ENCODE measurements at places on chromosomes 5 and 9.

- DNase-seq, result no peak
- H3K27me3 ChIP-seq, result no peaks in the 10 kb centered on the region
- H3K27ac ChIP-seq, result no peak overlapping the region
- no peaks in the 10 kb centered on the region for H3K36me3 ChIP-seq
- no peak overlapping the region for H3K4me3 ChIP-seq
- H3K4me1 ChIP-seq, result peaks cover under 1% of the 10 kb centered on the region
Observed at GRCh38 chr5:95878417-95879323, 56.1 kb upstream of the GLRX start.

DNA sequence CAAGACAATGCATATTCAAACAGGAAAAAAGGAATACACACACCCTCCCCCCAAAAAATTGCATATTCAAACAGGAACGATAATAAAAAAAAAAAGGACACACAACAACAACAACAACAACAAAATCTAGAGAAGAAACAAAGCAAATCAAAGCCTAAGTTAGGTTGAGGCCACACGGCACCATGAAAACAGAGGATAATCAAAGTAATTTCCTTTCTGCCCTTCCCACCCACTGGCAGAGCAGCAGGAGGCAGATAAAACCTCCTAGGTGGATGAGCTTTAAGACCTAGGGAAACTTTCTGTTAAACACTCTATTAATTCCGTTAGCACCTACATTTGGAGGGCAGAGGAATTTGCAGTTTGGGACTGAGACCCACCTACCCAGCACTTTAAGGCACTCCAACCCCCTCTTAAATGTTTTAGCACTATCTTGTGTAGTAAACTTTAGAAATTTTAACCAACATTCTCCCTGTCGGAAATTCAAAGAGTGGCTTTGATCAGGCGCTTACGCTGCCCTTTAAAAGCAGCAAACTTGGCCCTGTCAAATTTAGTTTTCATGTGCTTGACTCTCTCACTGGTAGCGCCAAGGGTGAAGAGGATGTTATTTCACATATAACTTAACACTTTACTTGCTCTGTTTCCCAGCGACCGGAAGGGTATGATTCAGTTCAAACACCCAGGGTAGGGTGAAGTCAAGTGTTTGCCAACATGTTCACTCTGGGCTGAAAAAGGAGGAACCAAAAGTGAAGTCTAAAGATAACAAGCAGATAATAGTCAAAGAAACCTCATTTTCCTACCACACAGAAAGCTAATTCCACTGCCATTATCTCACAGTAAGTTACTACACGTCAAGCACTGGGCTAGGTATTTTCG, 9.2 kb downstream of the ENC1 start:
- DNase-seq, result no peak
- H3K36me3 ChIP-seq, result peaks cover 71% of the 10 kb centered on the region
- H3K27ac ChIP-seq, result peak overlapping the region; percentile 93
- peaks cover 43% of the 10 kb centered on the region for H3K4me1 ChIP-seq
- no peak overlapping the region for H3K4me3 ChIP-seq
- H3K27me3 ChIP-seq, result no peaks in the 10 kb centered on the region

DNA sequence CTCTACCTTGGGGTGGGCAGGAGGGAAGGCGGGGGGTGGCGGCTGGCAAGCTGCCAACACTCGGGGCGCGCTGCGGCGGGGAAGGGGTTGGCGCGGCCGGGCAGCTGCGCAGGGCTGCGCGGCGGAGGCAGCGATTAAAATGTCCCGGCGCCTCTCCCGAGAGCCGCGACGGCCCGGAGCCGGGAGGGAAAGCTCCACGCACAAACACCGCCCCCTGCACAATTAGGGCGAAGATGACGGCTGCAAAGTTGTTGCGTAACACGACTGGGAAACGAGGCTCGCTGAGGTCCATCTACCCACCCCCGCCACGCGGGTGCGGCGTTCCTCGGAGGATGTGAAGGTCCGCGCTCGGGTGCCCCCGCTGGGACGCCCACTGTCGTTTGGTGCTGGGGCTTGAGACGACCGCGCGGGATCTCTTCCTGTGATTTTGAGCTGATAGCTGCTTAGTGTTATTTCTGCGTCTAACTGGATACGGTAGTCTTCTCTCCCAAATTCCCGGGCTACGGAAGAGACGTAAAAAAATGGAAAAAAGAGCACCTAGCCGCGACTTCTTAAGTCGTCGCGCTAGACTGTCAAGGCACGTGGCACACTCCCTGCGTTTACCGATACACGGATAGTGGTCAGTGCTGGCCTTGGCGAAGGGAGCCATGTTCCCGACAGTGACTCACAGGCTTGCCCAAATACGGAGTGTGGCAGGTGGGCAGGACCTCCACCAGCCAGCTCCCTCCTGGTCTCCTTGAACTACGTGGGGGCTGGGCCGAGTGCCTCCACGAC, 958 bp upstream of the NFIL3 start:
- H3K36me3 ChIP-seq, result no peaks in the 10 kb centered on the region
- peaks cover 10% of the 10 kb centered on the region for H3K4me1 ChIP-seq
- H3K27me3 ChIP-seq, result no peaks in the 10 kb centered on the region

- no peak overlapping the region for H3K4me3 ChIP-seq
- no peaks in the 10 kb centered on the region for H3K36me3 ChIP-seq
- DNase-seq, result no peak
- H3K27me3 ChIP-seq, result peaks cover 26% of the 10 kb centered on the region
Observed at GRCh38 chr5:129909225-129909624, 5.0 kb downstream of the CHSY3 start.

- H3K36me3 ChIP-seq, result no peaks in the 10 kb centered on the region
- no peak overlapping the region for H3K27ac ChIP-seq
- no peak overlapping the region for H3K4me3 ChIP-seq
- H3K27me3 ChIP-seq, result no peaks in the 10 kb centered on the region
- DNase-seq, result no peak
Observed at GRCh38 chr9:88578121-88579049, 43.4 kb downstream of the NXNL2 start.

DNA sequence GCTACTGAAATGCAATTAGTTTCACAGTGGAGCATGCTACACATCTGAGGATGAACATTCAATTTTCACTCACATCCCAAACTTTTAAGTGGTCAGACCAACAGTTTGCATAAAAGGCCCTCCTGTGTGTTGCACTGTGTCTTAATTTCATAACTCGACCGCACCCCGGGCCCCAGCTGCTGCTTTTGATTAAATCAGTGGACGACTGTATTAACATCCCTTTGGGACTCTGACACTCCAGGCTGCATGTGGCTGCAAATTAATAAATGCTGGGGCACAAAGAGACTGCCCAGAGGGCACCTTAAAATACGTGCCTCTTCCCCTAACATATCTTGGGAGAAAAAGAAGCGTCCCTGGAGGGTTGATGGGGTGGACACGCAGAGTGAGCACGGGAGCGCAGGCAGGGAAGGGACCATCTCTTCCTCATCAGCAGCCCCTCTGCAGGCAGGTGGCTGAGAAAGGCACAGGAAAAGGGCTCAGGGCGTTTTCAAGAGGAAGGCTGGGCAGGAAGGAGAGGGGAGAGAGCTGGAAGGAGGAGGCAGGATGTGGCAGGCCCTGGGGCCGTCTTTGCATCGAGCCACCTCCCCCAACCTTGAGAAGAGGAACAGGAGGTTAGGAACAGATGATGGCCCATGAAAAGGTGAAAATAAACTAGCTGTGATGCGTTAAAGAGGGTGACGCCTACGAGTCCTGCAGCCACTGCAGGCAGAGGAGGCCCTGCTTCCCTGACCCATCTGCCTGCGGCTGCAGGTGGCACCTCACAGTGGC, 18.6 kb downstream of the MED10 start:
- H3K27ac ChIP-seq, result no peak overlapping the region
- no peaks in the 10 kb centered on the region for H3K4me1 ChIP-seq
- H3K4me3 ChIP-seq, result no peak overlapping the region
- no peak for DNase-seq
- no peaks in the 10 kb centered on the region for H3K27me3 ChIP-seq
- no peaks in the 10 kb centered on the region for H3K36me3 ChIP-seq

DNA sequence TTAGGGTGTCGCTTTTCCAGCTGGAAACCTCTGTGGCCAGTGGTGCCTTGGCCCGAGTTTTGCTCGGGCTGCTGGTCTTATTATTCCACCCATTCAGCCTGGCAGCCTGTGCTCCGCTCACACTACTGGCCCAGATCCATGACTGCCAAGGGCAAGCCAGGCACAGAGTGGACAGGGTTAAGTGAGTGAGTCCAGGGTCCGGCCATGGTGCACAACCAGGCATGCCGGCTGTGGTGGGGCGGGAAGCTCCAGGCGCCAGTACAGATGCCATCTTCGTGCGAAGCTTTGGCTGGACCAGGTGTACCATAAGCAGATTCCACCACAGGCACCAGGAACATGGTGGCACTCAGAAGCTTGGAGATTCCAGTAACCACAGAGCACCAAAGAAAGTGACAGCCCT, 580.2 kb upstream of the FAM174A start:
- no peak overlapping the region for H3K4me3 ChIP-seq
- H3K27ac ChIP-seq, result no peak overlapping the region
- no peaks in the 10 kb centered on the region for H3K36me3 ChIP-seq
- peaks cover 4% of the 10 kb centered on the region for H3K27me3 ChIP-seq
- DNase-seq, result peak; percentile 39

DNA sequence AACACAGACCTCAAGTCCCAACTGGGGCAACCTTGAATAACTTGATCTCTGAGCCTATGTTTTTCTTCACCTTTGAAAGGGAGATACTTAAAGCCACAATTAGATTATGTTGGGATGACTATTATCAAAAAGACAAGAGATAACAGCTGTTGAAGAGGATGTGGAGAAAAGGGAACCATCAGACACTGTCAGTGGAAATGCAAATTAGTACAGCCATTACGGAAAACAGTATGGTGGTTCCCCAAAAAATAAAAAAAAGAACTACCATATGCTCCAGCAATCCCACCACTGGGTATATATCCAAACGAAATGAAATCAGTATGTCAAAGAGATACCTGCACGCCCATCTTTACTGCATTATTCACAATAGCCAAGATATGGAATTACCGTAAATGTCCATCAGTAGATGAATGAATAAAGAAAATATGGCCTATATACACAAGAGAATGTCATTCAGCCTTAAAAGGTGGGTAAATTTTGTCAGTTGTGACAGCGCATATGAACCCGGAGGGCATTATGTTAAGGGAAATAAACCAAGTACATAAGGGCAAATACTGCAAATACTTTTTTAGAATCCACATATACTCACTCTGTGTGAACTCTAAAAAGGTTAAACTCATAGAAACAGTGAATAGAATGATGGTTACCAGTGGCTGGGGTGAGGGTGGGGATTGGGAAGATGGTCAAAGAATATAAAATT, 12.7 kb downstream of the FAT2 start:
- peaks cover 45% of the 10 kb centered on the region for H3K4me1 ChIP-seq
- DNase-seq, result no peak
- H3K36me3 ChIP-seq, result peaks cover 34% of the 10 kb centered on the region
- no peak overlapping the region for H3K27ac ChIP-seq

GRCh38 chr5:9140711-9141110, 405.2 kb downstream of the SEMA5A start:
- H3K27me3 ChIP-seq, result no peaks in the 10 kb centered on the region
- no peaks in the 10 kb centered on the region for H3K36me3 ChIP-seq

GRCh38 chr5:80187421-80188090, 68.3 kb downstream of the SERINC5 start:
- H3K4me1 ChIP-seq, result peaks cover 9% of the 10 kb centered on the region
- no peaks in the 10 kb centered on the region for H3K27me3 ChIP-seq
- no peak overlapping the region for H3K27ac ChIP-seq
- H3K36me3 ChIP-seq, result no peaks in the 10 kb centered on the region
- no peak overlapping the region for H3K4me3 ChIP-seq
- no peak for DNase-seq

GRCh38 chr5:41176952-41177351, 36.4 kb downstream of the C6 start:
- H3K27ac ChIP-seq, result no peak overlapping the region
- no peak for DNase-seq
- no peak overlapping the region for H3K4me3 ChIP-seq
- H3K36me3 ChIP-seq, result no peaks in the 10 kb centered on the region
- H3K4me1 ChIP-seq, result no peaks in the 10 kb centered on the region

DNA sequence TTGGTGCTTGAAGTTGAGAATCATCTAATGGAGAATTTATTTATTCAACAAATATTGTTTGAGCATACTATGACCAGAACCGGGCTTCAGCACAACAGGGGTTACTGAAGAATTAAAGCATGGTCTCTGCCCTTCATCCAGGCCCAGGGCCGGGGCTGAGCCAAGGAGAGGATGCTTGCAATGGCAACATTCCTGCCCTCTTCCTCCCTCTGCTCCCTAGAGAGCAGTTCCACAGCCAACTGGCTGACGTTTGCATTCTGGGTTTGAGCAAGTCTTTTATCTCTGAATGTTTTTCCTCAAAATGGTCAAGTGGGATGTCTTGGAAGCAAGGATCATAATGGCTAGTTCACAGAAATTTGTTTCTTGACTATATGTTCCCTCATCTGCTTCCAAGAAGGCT, 80.7 kb downstream of the GLDC start:
- no peak for DNase-seq
- H3K27ac ChIP-seq, result peak overlapping the region; percentile 98
- H3K36me3 ChIP-seq, result no peaks in the 10 kb centered on the region
- peaks cover 28% of the 10 kb centered on the region for H3K4me1 ChIP-seq

DNA sequence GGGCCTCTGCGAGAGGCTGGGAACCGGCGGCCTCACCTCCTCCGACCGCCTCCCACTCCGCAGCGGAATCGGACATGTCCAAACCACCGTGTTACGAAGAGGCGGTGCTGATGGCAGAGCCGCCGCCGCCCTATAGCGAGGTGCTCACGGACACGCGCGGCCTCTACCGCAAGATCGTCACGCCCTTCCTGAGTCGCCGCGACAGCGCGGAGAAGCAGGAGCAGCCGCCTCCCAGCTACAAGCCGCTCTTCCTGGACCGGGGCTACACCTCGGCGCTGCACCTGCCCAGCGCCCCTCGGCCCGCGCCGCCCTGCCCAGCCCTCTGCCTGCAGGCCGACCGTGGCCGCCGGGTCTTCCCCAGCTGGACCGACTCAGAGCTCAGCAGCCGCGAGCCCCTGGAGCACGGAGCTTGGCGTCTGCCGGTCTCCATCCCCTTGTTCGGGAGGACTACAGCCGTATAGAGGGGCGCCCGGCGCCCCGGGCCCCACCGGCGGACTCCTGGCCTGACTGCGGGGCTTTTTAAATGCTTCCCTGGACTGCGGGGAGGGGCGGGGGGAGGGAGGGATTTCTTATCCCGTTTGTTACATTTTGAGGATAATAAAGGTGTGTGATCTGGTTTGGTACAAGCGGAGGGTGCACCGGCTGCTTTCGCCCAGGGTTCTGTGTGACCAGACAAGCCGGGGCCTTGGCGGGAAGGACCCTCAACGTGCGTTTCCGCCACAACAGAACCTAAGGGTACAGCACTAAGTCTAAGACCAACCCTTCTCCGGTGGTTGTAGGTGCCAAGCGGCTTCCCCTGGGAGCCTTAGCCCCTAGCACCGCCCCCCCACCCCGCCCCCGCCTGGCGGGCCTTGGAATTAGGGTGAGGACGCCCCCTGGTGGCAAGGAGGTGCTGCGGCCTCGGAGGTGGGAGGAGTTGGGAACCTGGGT, 9.3 kb downstream of the PRR7 start:
- no peaks in the 10 kb centered on the region for H3K4me1 ChIP-seq
- H3K36me3 ChIP-seq, result peaks cover 25% of the 10 kb centered on the region
- H3K27ac ChIP-seq, result peak overlapping the region; percentile 77
- H3K27me3 ChIP-seq, result no peaks in the 10 kb centered on the region
- peak overlapping the region; percentile 56 for H3K4me3 ChIP-seq
- peak; percentile 96 for DNase-seq
